ENCODE measurements at places on chromosomes 16 and 17. TPM values are rescaled to one million over a fixed set of nuclear protein-coding genes. Genes with fewer than 3 reads are reported as not detected.

Gene NT5M
- 9.2 TPM for total RNA-seq

Gene ACOX1
- 104 TPM for total RNA-seq

Gene NEURL4
- total RNA-seq, result 37.9 TPM

Gene C17orf78
- 0.05 TPM for total RNA-seq

Gene NOXO1
- not detected for total RNA-seq

Gene AATK
- 0.73 TPM for total RNA-seq

Data from motor neuron (in vitro differentiated cells).